ENCODE measurements at places on chromosomes 16 and 17.

- no peak for DNase-seq
Observed at GRCh38 chr17:964876-965275, 14.7 kb downstream of the NXN start.

DNA sequence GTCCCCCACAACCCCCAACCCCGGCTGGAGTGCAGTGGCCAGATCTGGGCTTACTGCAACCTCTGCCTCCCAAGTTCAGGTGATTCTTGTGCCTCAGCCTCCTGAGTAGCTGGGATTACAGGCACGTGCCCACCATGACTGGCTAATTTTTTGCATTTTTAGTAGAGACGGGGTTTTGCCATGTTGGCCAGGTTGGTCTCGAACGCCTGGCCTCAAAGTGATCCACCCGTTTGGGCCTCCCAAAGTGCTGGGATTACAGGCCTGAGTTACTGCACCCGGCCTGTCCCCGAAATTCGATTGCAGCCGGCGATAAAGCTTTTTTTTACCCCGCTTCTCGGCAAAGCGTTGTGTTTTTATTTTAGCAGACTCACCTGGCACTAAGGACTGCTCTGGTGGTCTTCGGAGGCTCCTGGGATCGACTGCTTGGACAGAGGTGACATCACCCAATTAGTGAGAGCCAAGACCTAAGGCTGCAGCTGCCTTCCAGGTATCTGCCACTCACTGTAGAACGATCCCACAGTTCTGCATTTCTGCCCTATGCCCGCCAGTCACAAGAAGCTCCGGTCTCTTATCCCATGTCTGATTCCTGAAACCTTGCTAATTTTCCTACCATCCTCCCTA, 82.2 kb upstream of the ARL4D start:
- DNase-seq: no peak

DNA sequence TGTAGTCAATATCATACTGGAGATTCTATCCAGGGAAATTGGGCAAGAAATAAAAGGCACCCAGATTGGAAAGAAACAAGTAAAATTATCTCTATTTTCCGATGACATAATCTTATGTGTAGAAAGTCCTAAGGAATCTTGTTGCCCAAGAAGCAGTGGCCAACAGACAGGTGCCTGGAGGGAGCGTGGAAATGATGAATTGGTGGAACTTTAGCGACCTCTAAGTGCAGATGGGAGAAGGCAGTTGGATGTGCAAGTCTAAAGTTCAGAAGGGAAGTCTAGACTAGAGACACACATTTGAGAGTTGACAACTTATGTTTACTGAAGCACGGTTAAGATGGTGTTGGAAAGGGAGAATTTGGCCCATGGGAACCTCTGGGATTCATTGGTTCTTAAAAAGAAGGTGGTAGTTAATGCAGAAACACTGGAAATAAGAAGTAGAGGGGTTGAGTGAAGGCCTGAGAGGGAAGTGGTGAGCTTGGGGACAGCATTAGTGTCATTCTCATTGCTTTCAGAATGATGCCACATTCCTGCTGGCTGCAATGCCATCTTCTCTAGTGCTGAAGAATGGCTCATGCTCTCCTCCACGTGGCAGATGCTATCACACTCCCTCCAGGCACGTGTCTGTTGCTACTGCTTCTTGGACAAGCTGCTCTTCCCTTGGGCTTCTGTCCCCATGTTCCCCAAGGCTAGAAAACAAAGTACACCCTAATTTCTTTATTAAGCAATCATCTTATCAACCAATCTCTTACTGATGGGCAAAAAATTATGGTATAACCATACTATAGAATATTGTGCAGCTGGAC, 24.0 kb downstream of the TAT start:
- DNase-seq: no peak

DNA sequence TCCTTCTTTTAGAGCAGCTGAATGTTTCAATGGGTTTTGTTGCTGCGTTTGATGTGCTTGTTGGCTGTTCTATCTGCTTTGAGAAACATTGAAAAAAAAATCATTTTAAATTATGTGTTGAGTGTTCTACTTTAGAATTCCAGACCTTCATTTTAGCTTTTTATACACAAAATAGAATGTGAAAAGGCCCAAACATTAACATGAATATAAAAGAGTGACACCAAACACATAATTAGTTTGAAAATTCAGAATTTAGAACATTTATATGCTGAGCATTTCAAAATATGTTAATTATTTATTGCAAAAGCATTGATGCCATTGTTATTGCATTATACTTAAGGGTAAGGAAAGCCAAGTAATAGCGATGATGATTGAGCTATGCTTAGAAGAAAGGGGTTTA, 2.9 kb downstream of the NFAT5 start:
- no peak for DNase-seq

DNA sequence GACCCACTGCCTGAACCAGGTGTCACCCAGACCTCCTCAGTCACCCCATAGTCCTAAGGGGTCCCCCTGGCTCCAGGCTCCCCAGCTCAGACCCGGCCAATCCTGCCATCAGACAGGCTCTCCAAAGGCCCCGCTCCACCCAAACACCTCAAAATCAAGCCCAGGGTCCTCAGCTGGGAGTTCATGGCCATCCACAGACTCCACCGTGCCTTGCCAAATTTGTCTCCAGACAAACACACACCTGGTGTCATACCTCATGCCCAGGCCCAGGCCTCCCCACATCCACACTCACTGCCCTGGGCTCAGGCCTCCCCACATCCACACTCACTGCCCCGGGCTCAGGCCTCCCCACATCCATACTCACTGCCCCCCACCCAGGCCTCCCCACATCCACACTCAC, 12.5 kb downstream of the RPH3AL start:
- no peak for DNase-seq

GRCh38 chr17:63850401-63850800, 7.9 kb upstream of the SMARCD2 start:
- no peak for DNase-seq

DNA sequence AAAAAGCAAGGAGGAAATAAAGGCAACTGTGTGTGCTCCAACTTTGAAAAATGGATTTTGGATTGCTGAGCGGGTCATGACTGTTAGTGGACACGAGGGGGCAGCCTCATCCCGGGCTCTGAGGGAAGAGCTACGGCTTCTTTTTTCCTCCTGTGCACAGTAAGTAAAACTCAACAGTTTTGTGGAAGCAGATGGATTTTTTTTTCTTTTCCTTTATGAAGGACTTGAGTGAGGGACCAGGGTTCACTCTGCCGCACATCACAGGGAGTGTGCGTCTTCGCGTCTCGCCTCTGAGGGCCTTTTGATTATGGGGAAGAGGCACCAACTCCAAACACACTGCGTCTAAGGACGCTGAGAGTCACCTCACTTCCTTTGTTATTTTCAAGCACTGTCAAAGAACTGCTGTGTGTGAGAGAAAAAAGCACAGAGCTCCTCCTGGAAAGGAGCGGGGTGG, 80.3 kb upstream of the GOT2 start:
- DNase-seq: peak; percentile 52

DNA sequence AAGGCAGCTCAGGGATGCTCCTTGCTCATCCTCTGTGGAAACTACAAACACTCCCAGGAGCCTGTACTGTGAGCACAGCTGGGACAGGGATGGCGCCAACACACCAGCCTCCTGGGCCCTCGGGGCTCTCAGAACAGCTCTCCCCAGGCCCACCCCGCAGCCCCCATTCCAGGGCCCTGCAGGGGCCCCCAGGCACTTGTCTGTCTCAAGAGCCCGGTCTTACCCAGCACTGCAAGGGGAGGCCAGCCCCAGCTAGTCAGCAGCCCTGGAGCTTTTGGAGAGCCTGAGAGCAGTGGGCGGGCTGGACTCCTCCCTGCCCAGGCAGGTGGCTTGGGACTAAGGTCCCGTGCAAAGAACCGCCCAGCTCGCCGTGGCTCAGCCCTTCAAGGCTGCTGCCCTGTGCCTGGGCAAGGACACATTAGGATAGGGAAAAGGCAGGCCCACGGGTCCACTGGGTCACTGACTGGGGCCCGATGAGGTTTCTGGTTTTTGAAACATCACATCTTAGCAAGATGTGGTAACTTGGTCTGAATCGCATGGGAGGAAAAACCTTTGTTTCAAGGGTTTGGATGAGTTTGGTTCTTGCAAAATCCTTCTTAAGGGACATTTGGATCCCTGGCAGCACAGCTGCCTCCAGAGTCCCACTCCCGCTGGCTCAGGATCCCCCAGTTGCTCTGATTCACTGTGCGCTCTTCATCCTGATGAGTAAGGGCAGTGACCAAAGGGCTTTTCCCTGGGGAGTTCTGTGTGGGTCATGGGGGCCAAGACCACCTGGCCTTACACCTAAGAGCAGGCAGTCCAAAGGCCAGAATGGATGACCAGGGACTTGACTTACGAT, 2.8 kb downstream of the DNASE1L2 start:
- DNase-seq: no peak

DNA sequence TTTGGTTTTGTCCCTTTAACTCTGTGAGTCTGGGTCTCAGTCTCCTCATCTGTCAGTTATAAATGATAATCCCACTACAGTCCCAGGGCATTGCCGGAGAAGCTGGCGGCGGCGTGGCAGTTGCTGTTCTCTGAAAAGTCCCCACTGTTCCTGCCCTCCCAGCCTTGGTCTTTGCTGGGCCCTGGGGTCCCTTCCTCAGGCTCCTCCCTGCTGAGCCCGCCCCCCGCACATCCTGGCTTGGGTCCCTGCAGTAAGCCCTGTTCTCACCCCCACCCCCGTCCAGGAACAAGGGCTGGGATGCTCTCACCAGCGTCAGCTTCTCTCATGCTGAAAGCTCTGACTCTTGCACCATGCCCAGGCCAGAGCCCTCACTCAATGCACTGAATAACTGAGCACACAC, 35.3 kb upstream of the PEMT start:
- no peak for DNase-seq

- DNase-seq: peak; percentile 83
Observed at GRCh38 chr17:38922538-38923297, 2.7 kb upstream of the LASP1NB start.

GRCh38 chr17:82232322-82232820, 3.5 kb downstream of the SLC16A3 start:
- DNase-seq: no peak

DNA sequence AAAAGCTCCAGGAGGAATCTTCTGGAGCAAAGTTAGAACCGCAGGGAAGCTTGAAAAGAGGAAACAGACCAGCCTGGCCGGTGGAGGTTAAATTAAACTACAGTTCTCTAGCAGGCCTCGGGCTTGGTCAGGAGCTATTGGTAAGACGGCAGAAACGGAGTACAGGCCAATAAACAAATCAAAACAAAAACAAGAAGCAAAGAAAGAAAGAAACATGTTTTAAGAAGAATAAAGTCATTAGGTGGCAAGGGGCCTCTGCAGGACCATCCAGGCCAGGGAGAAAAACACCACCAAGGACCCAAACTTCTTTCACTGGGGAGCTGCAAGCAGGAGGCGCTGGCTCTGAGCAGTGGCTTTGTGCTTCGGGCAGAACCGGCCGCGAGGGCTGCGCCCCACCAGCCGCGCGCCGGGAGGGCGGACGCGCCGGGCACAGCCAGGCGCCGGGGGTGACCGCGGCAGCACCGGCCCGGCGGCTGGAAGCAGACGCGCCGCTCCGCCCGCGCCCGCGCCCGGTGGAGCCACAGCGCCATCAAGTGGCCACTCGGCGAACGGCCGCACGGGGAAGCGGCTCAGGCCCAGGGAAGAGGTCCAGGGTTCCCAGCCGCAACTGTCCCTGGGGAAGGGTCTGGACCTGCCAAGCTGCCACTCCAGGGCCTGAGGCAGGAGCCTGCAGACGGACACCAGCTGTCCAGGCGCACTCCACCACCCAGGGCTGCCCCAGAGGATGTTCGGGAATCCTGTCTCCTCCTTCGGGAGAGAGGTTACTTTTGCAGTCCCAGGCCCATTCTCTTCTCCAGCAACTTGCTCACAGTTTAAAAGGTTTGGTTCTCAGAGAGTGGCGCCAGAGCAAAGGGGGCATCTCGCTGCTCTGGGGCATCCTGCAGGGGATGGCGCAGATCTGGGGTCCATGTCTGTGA, 419.4 kb downstream of the SOX9 start:
- DNase-seq: peak; percentile 69

DNA sequence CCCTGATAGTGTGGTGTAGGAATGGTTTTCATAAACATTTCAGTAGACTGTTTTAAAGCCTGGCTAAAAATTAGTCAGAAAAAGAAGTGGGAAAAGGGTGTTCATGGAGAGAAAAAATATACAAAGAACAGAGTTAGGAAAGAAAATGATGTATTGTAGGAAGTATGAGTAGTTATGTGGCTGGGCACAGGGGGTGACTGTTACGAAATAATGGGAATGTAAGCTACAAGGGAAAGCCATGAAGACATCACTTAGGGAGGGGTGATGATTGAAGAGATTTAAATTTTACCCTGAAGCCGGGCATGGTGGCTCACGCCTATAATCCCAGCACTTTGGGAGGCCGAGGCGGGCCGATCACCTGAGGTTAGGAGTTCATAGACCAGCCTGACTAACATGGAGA, 55.3 kb downstream of the NUP88 start:
- peak; percentile 43 for DNase-seq

GRCh38 chr16:85746460-85747215, 4.3 kb downstream of the C16orf74 start:
- DNase-seq: no peak

DNA sequence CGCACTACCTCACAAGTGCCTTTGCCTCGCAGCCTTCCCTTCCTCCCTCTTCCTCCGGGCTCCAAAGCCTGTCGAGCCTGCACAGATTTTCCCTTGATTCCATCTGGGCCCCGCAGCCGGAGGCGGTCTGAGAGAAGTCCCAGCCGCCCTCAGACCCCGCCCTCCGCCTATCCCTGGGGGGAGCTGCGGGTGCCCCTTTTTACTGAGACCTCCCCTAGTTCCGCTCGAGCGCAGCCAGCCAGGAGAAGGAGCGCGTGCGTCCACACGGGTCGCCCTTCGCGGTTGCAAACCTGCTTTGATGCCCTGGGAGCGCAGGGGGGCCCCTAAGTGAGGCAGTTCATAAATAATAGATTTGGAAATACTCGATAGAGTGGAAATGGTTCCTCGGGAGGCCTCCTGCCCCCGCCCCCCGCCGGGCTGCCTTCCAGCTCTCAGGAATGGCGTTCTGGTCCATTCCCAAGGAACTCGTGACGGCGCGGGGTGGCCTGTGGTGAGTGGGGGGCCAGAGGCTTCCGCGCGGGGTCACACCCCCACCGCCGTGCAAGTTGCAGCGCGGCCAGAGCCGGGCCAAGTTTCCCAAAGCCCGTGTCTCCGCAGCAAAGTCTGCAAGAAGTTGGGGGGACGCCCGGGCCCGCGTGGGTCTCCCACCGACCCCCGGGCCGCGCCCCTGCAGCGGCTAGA, 610 bp downstream of the C16orf74 start:
- DNase-seq: peak; percentile 27

DNA sequence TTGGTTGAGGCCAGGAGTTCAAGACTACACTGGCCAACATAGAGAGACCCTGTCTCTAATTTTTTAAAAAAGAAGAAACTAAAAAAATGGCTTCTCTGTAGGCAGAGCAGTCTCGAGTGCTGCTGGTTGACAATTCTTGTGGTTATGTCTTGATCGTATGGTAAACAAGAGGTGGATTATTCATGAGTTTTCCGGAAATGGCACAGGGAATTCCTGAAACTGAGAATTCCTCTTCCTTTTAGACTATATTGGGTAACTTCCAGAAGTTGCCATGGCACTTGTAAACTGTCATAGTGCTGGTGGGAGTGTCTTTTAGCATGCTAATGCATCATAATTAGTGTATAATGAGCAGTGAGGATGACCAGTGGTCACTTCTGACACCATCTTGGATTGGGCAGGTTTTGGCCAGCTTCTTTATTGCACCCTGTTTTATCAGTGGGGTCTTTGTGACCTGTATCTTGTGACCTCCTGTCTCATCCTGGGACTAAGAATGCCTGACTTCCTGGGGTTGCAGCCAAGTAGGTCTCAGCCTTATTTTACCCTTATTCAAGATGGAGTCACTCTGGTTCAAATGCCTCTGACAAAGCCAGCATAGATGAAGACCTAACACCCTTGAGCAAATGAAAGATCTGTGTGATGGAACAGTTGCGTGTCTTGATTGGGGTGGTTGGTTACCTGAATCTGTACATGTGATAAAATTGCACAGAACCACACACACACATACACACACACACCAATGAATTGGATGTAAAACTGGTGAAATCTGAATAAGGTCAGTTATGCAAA, 30.2 kb downstream of the BMERB1 start:
- no peak for DNase-seq

Data from fibroblast of skin of scalp (primary cell).